ENCODE measurements at places on chromosomes 13 and 19.

- no peak for DNase-seq
Measured at GRCh38 chr19:45766296-45766868, 2.7 kb downstream of the SIX5 start.

DNA sequence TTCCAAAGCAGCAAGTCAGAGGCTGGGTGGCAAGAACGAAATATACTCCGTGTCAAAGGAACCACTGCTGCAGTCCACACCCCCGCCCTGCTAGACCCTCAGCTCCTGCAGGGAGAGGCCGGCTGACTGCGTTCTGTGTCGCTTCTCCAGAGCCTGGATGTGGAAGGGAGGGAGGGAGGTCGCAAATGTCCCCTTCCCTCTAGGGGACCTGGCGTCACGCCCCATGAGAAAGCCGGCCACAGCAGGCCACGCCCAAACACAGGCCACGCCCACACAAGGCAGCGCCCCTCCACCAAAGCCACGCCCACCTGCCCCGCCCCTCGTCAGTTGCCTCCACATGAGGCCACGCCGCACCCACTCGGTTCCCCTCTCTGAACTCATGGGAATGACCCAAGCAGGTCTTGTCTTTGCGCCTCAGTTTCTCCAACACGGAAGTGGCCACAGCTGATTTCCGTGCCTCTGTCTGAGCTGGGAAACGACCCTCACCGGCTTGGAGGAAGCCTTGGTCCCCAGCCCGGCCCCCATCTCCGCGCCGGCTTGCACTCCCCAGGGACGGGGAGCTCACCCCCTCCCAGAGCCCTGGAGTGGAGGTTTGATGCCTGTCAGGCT, 38.4 kb upstream of the TCF3 start:
- no peak for DNase-seq

GRCh38 chr13:66040506-66040905, 1189.6 kb downstream of the PCDH9 start:
- DNase-seq, result no peak

DNA sequence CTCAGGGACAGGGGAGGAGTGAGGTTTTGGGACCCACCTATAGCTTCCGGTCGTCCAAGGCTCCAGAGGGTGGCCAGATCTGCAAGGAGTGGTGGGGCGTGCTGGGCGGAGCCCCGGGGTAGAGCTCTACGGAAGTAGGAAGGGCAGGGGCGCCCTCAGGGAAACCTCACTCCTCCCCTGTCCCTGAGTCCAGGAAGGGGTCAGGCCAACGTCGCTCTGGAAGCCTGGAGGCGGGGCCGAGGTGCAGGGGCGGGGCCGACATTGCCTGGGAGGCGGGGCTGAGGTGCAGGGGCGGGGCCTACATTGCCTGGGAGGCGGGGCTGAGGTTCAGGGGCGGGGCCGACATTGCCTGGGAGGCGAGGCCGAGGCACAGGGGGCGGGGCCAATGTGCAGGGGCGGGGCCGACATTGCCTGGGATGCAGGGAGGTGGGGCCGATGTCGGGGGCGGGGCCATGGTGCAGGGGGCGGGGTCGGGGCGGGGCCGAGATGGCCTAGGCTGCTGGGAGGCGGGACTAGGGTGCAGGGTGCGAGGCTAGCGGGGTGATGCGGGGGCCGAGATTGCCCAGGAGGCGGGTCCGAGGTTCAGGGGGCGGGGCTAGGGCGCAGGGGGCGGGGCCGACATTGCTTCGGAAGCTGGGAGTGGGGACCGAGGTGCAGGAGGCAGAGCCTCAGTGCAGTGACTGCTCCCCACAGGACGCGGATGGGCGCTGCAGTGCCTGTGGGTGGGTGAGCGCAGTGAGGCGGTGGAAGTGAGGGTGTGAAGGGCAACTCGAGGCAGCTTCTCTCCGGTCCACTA, 4.9 kb upstream of the PALM start:
- no peak for DNase-seq

DNA sequence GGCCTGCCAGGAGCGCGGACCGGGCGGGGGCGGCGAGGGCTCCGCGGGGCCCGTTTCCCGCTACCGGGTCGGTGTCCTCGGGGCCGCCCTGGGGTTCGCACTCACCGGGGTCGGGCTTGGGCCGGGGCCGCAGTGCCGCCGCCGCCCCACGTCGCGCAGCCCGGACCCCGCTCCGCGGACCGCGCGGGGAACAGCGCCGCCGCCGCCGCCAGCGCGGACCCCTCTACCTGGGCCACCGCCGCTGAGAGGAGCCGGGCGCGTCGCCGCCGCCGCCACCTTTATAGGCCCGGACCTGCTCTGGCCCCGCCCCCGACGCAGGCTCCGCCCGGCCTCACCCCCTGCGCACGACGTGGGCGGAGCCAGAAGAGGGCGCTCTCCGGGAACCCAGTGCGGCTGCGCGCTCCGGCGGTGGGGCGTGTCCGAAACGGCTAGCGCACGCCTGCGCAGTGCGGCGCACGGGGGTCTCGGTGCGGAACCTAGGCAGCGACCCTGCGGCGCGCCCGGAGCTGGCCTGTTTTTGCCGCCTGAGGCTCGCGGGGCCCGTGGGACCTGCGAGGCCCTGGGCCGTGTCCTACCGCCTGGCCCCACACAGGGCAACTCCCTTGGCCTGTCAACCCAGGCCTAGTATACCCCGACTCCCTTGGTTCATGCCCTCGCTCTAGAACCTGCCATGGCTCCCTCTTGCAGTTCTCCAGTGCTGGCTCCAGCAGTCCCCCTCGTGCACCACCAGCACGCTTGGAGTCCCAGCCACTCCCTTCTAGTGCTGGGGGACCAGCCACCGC, at the start of gene MKNK2:
Gene MKNK2, minus strand, starts transcription at position 254 of the 782 bp plus-strand sequence. CDS start 393 bp downstream, outside the sequence.
- DNase-seq, result peak; percentile 93

DNA sequence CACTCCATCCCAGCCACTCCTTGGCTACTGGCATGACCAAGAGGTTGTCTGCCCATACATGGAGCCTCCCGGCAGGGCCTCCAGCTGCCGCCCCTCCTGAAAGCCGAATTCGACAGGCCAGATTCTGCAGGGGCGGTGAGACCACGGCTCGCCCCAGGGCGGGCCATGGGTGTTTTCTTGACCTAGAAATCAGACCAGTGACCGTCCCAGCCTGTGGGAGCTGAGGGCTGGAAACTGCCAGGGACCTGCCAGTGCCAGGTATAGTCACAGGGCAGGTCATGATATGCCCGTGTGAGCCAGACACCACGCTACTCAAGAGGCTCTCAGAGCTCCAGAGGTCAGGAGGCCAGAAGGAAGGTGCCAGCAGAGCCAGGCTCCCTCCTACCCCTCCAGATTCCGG, 16.8 kb downstream of the DAPK3 start:
- DNase-seq, result no peak
